ENCODE measurements at places on chromosomes 6 and 20.
A peak's percentile ranks its signal among the peaks of the same experiment; 100 is the strongest.

DNA sequence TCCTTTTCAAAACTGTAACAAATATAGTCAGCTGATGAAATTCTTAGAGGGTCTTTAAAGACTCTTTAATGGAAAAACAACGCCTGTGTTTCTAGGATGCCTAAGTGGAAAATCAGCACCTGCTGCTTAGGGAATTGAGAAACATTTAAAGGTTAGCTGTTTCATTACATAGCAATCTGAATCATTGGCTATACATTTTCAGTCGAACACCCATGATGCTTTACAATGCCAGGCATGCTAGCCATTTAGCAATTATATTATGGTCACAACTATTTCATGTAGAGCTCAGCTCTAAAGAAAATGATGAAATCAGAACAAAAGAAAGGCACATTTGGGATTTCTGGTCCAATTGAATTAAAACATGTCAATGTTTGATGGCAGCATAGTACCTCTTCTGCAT, 270.3 kb upstream of the SYNCRIP start:
- DNase-seq = no peak

GRCh38 chr6:101705866-101706265, 312.4 kb downstream of the GRIK2 start:
- no peak for DNase-seq

GRCh38 chr6:128394167-128394566, 126.2 kb downstream of the PTPRK start:
- no peak for DNase-seq

DNA sequence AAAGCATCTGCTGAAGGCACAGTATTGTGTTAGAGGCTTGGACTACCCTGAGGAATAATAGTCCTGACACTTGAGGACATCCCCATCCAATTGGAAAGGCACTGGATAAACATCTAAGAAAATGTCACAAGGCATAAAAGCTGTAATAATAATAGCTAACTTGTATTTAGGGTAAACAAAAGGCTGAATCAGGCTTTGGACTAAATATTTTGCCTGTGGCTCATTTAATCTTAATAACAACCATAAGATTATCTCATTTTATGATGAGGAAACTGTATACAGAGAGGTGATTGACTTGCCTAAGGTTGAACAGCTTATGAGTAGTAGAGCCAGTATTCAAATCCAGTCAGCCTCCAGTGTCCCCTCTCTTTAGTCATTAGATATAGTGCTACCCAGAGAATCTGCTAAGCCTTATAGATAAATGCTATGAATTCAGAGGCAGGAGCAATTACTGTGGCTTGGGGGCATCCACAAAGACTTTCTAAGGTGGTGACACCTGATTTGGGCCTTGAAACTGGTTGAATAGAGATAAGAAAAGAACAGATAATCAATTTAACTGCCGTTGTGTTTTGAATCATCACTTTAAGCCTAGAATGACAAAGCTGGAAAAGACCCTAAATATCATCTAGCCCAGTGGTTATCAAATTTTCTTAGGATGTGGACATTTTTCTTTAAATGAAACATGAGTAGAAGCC, 7.5 kb upstream of the ZSWIM1 start:
- no peak for DNase-seq

DNA sequence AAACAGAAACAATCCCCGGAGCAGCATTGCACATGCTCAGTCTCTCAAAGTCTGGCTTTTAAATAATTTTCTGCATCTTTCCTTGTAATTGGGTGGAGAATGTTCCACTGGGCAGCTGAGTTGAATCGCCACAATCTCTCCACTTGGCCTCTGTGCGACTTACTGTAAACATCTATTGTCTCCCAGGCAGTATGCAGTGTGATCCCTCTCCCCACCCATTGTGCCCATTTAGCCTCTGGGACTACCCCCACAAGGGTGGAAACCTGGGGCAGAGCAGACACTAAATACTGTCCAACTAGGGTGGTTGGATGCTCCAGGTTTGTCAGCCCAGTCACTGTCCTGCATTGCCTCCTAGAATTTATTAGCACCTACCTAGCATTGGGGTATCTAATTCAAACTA, 96.2 kb downstream of the JARID2 start:
- no peak for DNase-seq

- DNase-seq = peak; percentile 38
Observed at GRCh38 chr6:127879685-127880084, 21.2 kb downstream of the THEMIS start.

GRCh38 chr6:26105842-26106241, 18.6 kb downstream of the HFE start:
- no peak for DNase-seq

DNA sequence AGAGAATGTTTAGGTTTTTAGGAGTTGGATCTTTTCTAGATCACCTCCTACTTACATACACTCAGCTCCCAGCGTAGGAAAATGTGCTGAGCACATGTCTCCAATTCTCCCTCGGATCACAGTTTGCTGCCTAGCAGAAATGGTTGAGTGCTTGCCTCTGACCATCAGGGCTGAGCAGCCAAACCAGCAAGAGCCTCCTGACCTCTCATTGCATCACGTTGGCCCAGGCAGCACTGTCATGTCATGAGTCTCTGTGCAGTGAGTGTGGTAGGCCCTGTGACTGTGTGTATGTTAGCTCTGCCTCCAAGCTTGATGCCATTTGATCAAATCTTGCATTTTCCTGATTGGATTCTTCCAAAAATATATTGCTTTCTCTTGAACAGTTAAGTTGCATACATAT, 112.0 kb downstream of the LRRC1 start:
- DNase-seq = no peak

Data from stimulated activated CD8-positive, alpha-beta memory T cell treated with anti-CD3 and anti-CD28 coated beads, Interleukin-4, amount 100 ng/mL, for 24 hours (primary cell).